ENCODE measurements at places on chromosomes 4 and X.

DNA sequence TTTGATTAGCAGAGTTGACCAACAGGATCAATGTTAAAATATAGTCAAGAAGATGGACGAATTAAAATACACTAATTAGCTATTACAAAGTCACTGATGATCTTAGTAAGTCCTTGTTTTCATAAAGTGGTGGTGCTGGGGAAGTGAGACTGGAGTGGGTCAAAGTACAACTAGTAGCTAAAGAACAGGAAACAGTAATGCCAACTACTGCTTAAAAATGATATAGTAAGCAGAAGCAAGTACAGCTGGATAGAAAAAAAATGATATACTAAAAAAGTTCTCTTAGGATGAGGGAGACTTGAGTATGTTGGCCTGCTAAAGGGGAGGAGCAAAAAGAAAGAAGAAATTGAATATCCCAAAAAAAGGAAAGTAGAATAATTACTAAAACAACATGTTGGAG, 580.8 kb upstream of the FTHL17 start:
- no peak for DNase-seq

DNA sequence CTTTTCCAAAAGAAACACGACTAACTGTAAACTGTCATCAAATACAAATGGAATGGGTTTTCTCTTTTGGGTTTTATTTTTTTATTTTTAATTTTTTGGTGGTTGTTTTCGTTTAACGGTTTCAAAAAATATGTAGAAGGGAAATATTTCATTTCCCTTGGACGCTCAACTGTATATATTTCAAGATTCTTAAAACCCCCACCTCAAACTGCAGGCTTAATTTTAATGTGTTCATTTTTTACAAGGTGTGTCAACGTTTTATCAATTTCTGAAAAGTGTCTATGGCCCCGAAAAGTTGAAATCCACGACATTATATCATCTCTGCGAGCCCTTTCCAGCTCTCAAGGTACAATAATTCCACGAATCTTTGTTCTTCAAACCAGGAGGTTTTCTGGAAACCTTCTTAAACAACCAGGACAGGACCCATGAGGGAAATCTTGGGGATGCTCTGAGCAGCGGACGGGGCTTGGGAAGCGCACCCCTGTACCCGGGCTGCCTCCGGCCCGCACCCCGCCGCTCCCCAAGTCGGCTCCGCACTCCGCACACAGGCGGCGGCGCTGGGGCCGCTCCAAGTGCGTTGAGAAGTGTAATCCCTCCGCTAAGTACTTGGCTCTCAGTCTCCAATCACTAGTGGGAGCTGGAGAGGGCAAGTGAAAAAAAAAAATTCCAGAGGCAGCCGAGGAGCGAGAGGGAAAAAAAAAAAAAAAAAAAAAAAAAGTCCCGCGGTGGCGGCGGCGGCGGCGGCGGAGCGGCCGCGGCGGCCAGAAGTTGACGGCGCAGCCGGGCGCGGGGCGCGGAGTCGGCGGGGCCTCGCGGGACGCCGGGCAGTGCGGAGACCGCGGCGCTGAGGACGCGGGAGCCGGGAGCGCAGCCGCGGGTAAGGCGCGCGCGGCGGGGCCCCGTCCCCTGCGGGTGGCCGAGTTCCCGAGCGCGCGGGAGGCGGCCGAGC, at the start of gene BMPR1B:
Gene BMPR1B, plus strand, starts transcription at position 764 of the 949 bp plus-strand sequence. CDS start 346,470 bp downstream, outside the sequence.
- DNase-seq: peak; percentile 46

DNA sequence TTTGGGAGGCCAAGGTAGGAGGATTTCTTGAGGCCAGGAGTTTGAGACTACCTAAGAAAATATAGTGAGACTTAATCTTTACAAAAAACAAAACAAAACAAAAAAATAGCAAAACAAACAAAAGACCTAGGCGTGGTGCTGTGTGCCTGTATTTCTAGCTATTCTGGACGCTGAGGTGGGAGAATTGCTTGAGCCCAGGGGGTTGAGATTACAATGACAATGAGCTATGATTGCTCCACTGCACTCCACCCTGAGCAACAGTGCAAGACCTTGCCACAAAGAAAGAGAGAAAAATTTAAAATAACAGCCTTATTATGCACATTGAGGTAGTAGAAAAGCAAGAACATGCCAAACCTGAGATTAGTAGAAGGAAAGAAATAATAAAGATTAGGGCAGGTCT, 657.7 kb downstream of the PDHA2 start:
- no peak for DNase-seq

GRCh38 chr4:83082777-83083176, 31.8 kb downstream of the PLAC8 start:
- DNase-seq: no peak

DNA sequence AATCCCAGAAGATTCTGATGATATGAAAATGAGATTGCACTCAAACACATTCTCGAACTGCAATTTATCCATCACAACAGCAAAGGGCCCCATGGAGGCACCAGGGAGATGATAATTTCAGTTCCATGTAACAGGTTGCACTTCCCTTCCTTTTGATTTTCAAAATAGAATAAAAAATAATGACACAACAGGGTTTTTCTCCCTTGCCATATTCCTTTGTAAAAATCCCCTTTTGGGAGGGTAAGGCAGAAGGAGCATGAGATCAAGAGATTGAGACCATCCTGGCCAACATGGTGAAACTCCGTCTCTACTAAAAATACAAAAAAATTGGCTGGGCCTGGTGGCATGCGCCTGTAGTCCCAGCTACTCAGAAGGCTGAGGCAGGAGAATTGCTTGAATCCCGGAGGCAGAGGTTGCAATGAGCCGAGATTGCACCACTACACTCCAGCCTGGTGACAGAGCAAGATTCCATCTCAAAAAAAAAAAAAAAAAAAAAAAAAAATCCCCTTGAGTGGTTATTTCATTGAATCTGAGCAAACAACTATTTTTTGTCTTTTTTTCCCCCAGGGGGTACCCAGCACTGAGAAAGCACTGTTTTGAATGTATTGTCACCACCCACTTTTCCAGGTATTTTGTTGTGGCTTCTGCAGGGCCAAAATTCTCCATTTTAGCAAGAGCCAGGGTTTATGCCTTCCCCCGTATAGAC, 26.7 kb downstream of the TBC1D9 start:
- DNase-seq: no peak

GRCh38 chrX:100319716-100320115, 90.4 kb downstream of the PCDH19 start:
- DNase-seq: no peak

GRCh38 chr4:26281881-26282280, 38.9 kb upstream of the RBPJ start:
- no peak for DNase-seq

DNA sequence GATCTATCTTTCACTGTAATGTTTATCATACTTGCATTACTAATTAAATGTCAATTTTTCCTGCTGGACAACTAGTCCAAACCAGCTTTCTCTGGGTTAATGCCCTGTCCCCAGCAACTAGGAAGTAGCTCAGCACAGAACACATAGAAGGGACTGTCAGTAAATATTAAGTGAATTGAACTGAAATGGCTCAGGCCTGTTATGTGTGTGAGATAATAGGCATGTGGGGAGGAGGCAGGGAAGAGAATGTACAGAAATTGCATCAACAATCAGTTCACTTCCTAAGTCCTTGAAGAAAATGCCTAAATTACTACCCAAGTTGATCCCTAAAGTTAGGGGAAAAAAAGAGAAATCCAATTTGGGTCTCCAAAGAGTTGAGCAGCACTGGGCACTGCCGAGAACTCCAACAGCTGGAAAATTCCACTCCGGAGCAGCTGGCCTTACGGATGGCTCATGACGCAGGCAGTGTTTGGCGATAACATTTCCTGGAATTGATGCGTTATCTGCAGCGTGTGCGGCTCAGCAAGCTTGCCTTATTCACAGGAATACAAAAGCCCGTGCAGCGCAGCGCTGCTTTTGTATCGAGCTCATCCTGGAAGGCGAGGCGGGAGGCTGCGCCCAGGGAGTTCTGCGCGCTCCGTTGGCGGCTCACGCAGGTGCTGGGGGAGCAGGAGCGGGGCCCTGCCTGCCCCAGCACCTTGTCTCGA, 297.3 kb upstream of the LCORL start:
- peak; percentile 61 for DNase-seq

DNA sequence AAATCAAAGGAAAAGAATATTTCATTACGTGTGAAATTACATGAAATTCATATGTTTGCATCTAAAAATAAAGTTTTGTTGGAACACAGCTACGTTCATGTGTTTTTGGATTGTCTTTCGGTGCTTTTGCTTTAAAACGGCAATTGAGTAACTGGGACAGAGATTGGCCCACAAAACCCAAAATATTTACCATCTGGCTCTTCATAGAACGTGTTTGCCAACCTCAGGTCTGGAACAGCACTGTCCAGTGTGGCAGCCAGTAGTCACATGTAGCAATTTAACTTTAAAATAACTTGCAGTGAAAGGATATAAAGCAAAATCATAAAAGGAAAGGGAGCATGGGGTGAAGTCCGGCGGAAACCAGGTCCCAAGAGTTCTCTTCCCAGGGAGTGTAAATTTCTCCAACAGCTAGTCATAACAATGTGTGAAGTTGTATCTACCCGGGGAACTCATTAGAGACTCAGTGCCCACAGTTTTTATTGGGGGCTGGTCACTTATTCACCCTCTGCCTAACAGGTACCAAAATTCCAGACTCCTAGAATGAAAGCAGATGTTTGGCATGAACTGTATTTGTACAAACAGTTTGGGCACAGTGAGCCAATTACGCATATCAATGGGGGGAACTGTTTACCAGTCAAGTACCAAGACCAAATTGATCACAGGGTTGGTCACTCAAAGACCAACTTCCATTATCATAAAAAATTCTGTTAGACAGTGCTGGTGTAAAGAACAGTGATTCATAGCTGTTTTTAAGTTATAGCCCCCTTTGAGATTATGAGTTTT, 10.3 kb downstream of the OCIAD1 start:
- DNase-seq: no peak

- peak; percentile 53 for DNase-seq
These were observed 145.8 kb upstream of the SPRY1 start for GRCh38 chr4:123250843-123251242.

GRCh38 chrX:53135581-53135980, 41.6 kb downstream of the KANTR start:
- DNase-seq: no peak

GRCh38 chrX:42678133-42678532, 99.8 kb downstream of the PPP1R2C start:
- DNase-seq: peak; percentile 13

DNA sequence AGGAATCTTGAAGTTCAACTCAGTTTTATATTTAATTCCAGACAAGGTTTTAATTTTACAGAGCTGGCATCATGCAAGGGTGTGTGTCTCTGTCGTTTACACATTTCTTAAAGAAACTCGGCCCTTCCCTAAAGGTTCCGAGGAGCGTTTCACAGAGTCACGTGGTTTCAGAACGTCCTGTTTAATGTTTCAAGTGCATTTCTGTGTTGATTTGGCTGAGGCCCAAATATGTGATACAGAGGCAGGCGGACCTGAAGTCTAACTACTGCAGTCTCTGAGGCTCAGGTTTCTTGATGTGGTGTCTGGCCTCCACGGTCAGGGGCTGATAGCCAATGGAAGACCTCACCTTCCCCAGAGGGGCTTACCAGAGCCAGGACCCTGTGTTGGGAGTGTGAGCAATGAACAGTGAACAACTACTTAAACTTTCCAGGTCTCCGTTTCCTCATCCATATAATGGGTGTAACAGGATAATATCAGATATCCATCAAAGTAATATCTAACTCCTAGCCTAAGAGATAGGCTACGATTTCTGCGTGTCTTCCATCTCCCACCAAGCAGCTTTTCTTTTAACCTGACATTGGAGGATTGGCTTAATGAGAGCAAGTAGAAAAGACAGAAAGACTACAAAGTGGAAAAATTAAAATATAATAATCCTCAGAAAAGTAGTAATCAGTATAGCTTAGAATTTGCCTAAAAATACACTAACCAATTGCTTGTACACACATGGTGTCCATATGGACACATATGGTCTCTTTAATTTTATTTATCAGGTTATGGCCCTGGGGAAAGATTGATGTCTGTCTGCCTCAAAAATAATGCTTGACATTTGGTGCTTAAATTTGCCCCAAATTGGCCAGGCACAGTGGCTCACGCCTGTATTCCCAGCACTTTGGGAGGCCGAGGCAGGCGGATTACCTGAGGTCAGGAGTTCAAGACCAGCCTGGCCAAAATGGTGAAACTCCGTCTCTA, 50.0 kb upstream of the TRIM2 start:
- no peak for DNase-seq

GRCh38 chrX:151697522-151697921, 2.3 kb downstream of the PRRG3 start:
- no peak for DNase-seq

DNA sequence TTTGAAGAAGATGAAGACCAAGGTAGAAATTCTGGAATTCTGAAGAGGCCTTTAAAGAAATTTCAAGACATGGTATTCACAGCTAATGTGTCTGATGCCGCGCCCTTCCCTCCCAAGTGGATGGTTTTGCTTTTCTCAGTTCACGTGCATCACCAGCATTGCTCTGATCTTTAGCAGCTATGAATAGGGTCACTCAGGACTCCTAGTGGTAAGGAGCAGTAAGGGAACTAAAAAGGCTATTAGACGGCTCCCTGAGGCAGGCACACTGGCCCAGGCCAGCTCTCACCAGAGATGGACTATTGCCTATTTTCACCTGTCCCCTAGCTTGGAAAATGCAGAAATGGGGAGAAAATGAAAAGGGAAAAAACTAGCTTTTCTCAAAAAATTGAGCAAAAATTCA, 447.5 kb upstream of the RASGEF1B start:
- no peak for DNase-seq

- DNase-seq: no peak
These were observed 113.8 kb downstream of the SYNPO2 start for GRCh38 chr4:119002476-119002875.

DNA sequence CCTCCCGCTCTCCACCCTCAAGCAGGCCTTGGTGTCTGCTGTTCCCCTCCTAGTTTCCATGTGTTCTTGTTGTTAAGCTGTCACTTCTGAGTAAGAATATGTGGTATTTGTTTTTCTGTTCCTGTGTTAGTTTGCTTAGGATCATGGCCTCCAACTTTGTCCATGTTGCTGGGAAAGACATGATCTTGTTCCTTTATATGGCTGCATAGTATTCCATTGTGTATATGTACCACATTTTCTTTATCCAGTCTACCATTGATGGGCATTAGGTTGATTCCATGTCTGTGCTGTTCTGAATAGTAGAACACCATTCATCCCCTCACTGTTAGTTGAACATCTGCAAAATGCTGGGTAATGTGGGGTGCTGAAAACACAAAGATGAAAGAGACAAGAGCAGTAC, 222.9 kb downstream of the PALLD start:
- no peak for DNase-seq

GRCh38 chrX:97096385-97096784, 212.7 kb downstream of the RPA4 start:
- no peak for DNase-seq

GRCh38 chr4:8585721-8586212, 5.6 kb downstream of the GPR78 start:
- no peak for DNase-seq

DNA sequence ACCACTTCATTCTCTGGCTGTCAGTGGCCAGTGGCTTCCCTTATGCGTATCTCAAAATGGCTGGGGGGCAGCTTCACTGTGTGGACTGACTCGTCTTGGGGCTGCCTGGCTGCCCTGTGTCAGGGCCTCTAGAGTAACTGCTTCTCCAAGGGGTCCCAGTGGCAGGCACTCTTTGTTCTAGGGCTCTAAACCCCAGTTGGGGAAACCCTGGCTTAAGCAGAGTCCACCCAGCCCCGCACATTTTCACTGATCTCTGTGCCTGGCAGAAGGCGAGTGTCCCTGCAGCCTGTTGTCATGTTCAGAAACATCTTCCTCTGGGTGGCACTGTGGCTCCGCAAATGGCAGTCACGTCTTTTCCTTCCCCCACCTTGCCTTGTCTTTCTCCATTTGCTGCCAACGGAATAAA, 59.7 kb downstream of the NBDY start:
- no peak for DNase-seq

- DNase-seq: no peak
These were observed 283.1 kb downstream of the HNRNPD start for GRCh38 chr4:82090717-82091116.

- no peak for DNase-seq
These were observed 18.7 kb downstream of the NAT8L start for GRCh38 chr4:2077537-2078460.
